ENCODE measurements at places on chromosomes 7 and 10.

GRCh38 chr7:143901332-143901667 lies 676 bp downstream of the TCAF1 start:
- DNase-seq = no peak

- DNase-seq = no peak
Observed at GRCh38 chr7:132750530-132751217, 174.4 kb upstream of the PLXNA4 start.

- no peak for DNase-seq
Observed at GRCh38 chr10:70648427-70648826, 23.9 kb upstream of the ADAMTS14 start.

DNA sequence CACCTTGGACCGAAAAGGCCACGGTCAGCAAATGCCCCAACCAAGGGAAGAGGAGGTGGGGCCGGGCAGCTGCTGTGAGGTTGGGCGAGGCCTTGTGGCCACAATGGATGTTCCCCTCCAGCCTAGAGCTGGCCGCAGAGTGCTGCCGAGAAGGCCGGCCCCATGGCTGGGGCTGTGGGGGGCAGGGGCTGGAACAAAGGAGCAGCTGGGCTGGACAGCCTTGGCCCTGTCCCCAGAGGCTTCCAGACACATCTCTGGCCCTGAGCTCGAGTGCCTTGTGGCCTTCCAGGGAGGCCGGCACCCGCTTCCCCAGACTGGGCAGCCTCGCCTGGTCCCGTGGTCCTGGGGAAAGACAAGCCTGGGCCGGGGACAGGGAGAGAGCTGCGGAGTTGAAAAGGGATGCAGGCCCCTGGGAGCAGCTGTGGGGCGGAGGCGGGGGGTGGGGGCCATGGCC lies 88.0 kb downstream of the PDGFA start:
- no peak for DNase-seq

- no peak for DNase-seq
Observed at GRCh38 chr7:125383324-125383723, 453.7 kb upstream of the POT1 start.

DNA sequence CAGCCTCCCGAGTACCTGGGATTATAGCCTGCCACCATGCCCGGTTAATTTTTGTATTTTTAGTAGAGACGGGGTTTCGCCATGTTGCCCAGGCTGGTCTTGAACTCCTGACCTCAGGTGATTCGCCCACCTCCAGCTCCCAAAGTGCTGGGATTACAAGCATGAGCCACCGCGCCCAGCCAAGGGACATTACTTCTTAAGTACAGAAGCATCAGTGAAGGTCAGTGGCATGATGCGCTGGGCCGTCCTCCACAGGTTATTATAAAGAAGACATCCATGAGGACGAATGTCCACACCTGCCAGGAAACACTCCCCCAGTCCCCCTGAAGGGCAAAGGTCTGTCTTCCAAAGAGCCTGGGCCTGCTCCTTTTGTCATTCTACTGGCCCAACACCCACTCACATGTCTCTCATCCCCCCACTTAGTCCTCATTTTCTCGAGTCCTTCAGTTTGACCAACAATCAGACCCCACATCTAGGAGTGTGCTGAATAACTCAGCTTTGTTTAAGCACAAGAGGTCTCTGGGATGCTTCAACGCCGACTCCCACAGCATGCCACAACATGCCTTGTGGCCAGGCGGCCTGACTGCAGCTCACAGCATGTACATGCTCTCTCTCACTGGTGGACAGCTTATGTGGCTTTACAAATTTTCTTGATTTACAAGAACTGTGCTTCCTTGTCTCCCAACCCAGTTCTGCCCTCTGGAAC lies 73.0 kb downstream of the CTBP2 start:
- DNase-seq = no peak

- no peak for DNase-seq
Observed at GRCh38 chr7:74718336-74718735, 55.5 kb upstream of the NCF1 start.

DNA sequence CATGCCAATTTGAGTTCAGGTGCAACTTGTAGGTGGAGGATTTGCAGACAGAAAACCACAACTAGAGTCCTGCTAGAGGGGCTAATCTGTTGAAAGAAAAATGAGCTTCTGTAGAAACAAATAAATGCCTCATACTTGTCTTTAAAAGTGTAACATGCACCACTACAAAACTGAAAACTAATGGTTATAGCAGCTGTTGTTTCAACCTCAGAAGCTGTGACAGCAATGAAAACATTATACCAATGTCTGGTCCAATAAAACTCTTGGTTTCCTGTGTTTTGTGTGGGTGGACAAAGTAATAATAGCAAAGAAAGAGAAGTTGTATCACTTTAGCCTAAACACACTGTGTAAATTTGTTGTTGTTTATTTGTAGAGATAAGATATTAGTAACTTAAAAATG lies 3.4 kb upstream of the PPP1R9A start:
- DNase-seq = no peak

GRCh38 chr7:7104314-7104698 lies 78.0 kb upstream of the C1GALT1 start:
- no peak for DNase-seq

- DNase-seq = no peak
Observed at GRCh38 chr7:10706875-10707493, 266.7 kb upstream of the PHF14 start.

DNA sequence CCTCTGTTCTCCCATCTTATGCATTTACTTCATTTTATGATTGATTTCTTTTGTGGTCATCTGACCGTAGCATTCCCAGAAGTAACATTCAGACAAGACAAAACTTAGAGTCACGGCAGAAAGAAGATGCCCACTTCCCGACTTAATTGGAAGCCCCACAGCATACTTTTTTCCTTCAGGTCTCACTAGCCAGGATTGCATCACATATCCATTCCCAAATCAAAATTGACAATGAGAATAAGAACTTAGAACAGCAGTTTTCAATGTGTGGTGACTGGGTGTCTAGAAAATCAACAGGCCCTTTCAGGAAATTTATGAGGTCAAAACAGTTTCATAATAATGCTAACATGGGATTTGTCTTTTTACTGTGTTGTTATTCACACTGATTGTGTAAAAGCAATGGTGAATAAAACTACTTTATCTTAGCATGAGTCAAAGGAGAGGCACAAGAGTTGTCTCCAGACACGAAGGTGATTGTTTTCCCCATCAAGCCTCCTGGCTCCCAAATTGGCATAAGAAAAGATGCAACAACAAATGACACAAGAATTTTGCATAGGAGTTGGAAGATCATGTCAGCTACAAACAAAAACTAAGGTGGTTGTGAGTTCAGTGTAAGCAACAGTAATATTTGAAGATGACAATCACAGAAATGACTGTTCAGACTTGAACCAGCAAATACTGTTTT lies 493.9 kb downstream of the HTR7 start:
- no peak for DNase-seq

- DNase-seq = no peak
Observed at GRCh38 chr7:96303686-96304443, 18.0 kb downstream of the SLC25A13 start.

DNA sequence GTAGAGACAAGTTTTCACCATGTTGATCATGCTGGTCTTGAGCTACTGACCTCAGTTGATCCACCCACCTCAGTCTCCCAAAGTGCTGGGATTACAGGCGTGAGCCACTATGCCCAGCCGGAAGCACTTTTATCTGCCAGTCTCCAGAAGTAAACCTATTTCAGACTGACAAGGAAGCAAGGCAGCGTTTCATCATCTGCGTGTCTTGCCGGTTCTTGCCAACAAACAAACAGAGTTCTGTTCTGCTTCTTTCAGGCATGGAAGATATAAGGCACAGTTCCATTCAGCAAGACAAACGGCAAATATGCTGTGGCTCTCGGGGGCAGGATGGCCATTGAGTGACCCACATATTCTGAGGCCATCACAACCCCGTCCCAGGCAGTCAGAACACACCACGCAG lies 15.5 kb upstream of the LARP4B start:
- DNase-seq = no peak

DNA sequence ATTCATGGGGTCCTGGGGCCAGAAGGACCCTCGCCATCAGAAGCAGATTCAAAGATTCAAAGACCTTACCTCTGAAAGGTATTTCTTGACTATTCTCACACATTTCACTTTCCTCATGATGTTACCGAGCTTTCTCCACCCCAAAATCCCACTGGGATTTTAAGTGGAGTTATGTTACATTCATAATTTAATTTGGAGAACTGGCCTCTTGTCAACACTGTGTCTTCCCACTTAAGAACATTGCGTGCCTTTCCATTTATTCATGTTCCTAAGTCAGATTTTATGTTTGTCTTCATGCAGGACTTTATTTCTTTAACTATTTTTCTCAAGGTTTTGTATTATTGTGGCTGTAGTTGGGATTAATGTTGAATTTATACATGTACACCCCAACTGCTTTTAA lies 123.5 kb upstream of the BMPER start:
- DNase-seq = no peak

- DNase-seq = no peak
Observed at GRCh38 chr7:27633062-27633461, 29.6 kb downstream of the HIBADH start.

DNA sequence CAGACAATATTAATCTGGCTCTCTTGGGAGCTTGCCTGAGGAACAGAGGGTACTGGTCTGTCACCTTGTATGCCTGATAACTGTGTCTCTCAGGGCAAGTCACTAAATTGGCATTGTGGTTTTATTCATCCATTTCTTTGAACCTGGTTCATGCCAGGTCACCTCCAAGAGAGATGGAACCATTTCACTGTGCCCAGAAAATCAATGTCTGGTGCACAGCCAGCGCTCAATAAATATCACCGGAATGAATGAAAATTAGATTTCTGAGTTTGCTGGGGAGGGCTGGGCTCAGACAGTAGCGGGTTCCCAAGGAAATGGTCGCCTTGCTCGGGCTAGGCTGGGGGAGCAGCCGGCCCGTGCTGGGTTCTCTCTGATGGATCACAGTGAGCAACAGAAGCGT lies 64.1 kb upstream of the BAIAP2L1 start:
- DNase-seq = no peak

- DNase-seq = no peak
Observed at GRCh38 chr10:6782378-6782777, 202.3 kb upstream of the PRKCQ start.

DNA sequence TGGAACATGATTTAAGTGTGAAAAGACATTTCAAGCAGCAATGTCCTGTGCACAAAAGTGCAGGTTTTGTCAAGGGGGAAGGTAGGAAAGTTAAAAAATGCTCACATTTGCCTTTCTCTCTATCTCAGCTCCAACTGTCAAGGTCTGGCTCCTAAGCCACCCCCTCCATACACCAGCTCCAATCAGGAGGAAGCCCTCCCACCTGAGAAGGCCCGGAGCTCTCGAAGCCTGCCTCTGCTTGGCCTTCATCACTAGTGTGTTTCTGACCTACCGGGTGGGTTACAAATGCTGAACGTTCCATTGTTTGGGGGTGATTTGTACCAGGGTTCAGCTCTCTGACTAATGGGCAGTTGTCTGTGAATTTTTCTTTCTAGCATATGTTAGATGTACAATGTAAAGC lies 14.2 kb downstream of the CRHR2 start:
- DNase-seq = no peak

DNA sequence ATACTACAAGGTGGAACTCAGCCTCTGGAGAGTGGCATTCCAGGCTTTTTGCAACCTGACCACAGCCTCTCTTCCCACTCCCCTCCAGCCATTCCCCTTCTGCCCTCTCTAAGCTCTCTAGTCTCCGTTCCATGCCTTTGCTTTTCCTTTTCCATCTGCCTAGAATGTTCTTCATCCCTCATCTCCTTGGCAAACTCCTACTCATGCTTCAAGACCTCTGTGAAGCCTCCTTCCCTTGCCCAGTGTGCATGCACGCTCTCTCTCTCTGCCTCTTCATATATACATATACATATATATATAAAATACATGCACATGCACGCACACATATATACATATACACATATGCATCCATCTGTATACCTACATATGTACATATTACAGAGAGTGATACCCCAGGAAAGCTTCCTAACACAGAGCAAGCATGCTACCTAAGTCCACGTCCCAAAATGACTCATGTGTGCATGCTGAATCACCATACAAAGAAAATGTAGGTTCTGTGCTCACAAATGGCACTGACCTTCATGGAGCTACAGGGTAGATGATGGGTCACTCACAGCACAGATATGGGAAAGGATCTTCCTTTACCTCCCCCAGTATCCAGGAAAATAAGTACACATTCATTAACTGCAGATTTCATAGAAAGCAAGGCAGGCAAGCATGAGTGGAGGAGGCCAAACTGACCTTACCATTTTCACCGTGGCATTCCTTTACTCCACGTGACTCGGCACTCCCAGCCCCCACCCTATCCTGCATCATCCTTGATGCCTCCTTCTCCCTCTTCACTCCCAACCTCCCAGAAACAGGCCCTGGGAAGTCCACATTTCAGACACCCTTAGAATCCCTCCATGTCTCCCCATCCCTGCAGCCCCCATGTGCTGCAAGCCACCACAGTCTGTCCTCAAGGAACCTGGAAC lies 238.4 kb upstream of the ZMIZ1 start:
- DNase-seq = no peak

DNA sequence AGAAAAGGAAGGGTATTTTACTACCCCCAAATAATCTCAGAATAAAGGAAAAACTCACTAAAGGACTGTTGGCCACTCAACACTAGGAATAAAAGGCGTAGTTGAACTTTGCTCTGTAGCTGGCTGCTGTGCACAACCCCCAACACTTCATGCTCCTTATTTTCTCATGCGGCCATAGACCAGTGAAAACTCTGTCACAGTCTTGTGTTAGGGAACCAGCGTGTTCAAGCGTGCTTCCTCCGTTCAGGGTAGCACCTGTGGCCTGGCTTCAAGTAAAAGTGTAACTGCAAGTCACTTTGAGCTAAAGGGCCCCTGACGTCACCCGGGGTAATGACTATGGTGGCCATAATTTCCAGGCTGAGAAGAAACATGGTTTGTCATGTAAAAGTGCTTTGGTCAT lies 27.0 kb downstream of the BLNK start:
- DNase-seq = peak; percentile 68

- DNase-seq = no peak
Observed at GRCh38 chr7:138079137-138079536, 2.9 kb downstream of the AKR1D1 start.

DNA sequence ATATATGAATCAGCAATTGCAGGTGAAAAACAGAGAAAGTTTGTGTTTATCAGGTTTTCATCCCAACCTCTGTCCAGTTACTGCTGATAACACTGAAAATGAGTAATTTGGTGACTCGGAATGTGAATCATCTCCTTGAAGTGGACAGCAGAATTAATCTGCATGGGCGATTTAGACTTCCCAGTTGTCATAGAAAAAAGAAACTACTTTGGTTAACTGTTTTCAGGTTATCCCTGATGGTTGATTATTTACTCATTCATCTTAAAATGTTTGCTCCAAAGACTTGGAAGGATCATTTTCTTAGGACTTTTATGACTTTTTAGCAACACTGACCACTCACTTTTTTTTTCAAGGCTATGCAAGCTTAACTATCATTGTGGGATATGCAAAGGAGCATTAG lies 504.1 kb upstream of the ANKRD30A start:
- no peak for DNase-seq

- no peak for DNase-seq
Observed at GRCh38 chr10:83957168-83957947, 182.0 kb upstream of the GHITM start.

Data from CD4-positive, alpha-beta T cell treated with Interferon gamma for 1 hour (primary cell).